ENCODE measurements at places on chromosomes 7 and 10. TPM values are rescaled to one million over a fixed set of nuclear protein-coding genes. Genes with fewer than 3 reads are reported as not detected.

The FAM25C gene
- total RNA-seq, result not detected

The SLC13A1 gene
- total RNA-seq, result not detected

The CAMK2B gene
- 3.2 TPM for total RNA-seq

The ZNRF2 gene
- total RNA-seq, result 31.7 TPM

DNA sequence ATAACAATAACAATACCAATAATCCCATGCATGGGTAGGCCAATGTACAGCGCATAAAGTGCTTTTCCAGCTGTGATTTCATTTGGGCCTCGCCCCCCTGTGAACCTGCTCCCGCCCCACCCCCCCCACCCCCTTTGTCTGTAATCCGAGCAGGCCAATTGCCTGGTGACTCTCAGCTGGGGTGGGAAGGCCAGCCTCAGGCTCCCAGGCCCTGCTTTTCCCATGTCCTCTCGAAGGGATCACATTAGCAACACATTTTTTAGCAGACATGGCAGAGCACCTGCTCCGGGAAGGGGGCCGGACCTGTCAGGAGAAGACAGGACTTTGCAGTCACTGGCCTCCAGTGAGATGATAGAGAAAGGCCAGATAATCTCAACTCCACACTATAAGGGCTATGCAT lies 439.3 kb downstream of the RPS24 start:
- DNase-seq, result no peak
- no peak overlapping the region for H3K27ac ChIP-seq
- no peaks in the 10 kb centered on the region for H3K27me3 ChIP-seq
- no peak overlapping the region for H3K4me3 ChIP-seq

DNA sequence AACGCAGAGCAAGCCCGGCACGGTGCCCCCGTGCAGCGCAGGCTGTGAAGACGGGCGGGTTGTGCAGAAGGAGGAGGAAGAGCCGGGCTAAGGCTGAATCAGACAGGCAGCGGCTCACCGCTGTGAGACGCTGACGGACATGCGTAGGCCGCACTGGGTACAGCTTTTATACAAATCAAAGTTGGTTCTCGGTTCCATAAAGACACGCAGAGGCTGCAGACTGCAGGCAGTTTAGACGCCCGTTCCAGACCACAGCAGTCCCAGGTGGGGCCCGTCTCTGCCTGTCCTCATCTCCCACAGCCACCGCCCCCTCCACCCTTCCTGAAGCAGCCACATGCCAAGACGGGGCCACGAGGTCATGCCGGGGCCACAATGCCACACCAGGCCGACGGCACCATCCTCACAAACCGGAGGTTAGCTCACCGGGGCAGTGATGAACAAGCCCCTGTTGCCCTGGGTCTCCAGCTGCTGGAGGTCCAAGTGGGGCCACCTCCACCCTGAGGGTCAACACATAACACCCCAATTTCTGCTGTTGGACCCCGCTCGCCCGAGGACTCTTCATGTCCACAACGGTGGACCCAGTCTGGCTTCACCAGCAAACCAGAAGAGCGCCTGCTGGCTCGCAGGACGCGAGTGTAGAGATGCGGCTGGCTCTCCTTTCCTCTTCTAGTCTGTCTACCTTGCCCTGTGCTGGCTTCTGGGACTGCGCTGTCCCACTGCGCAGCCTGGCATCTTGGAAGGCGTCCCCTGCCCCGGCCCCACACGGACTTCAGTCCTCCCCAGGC lies 227.2 kb downstream of the ELFN1 start:
- DNase-seq, result no peak
- H3K27ac ChIP-seq, result no peak overlapping the region
- H3K4me3 ChIP-seq, result no peak overlapping the region
- H3K4me1 ChIP-seq, result no peaks in the 10 kb centered on the region
- no peaks in the 10 kb centered on the region for H3K27me3 ChIP-seq

GRCh38 chr10:75764974-75765788 lies 333.8 kb downstream of the LRMDA start:
- DNase-seq, result no peak
- H3K4me1 ChIP-seq, result no peaks in the 10 kb centered on the region
- H3K27ac ChIP-seq, result no peak overlapping the region

GRCh38 chr7:87179180-87179579 lies 26.9 kb downstream of the DMTF1 start:
- H3K4me1 ChIP-seq, result no peaks in the 10 kb centered on the region
- no peak overlapping the region for H3K27ac ChIP-seq
- H3K27me3 ChIP-seq, result no peaks in the 10 kb centered on the region
- H3K4me3 ChIP-seq, result no peak overlapping the region
- no peak for DNase-seq
- peaks cover 39% of the 10 kb centered on the region for H3K36me3 ChIP-seq

- H3K27ac ChIP-seq, result no peak overlapping the region
- no peaks in the 10 kb centered on the region for H3K27me3 ChIP-seq
- no peaks in the 10 kb centered on the region for H3K36me3 ChIP-seq
- H3K4me1 ChIP-seq, result peaks cover 9% of the 10 kb centered on the region
- no peak for DNase-seq
- H3K4me3 ChIP-seq, result no peak overlapping the region
Observed at GRCh38 chr7:340200-340937, 50.4 kb downstream of the FOXL3 start.

DNA sequence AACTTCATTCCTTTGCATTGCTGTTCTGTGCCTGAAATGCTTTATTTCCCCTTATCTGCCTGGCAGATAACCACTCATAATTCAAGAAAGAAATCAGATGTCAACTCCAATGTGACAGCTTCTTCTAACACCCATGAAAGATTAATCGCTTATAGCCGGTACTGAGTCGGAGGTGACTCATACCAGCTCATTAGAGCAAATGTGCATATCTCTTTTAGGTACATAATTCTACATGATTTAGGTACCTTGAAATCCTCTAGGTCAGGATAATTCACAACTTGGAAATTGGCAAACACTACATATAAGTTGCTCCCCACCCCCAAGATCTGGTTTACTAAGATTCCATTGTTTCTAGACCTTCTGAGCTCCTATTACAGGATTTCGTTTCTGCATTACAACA lies 554.4 kb upstream of the SORCS1 start:
- no peaks in the 10 kb centered on the region for H3K27me3 ChIP-seq
- H3K4me3 ChIP-seq, result no peak overlapping the region

DNA sequence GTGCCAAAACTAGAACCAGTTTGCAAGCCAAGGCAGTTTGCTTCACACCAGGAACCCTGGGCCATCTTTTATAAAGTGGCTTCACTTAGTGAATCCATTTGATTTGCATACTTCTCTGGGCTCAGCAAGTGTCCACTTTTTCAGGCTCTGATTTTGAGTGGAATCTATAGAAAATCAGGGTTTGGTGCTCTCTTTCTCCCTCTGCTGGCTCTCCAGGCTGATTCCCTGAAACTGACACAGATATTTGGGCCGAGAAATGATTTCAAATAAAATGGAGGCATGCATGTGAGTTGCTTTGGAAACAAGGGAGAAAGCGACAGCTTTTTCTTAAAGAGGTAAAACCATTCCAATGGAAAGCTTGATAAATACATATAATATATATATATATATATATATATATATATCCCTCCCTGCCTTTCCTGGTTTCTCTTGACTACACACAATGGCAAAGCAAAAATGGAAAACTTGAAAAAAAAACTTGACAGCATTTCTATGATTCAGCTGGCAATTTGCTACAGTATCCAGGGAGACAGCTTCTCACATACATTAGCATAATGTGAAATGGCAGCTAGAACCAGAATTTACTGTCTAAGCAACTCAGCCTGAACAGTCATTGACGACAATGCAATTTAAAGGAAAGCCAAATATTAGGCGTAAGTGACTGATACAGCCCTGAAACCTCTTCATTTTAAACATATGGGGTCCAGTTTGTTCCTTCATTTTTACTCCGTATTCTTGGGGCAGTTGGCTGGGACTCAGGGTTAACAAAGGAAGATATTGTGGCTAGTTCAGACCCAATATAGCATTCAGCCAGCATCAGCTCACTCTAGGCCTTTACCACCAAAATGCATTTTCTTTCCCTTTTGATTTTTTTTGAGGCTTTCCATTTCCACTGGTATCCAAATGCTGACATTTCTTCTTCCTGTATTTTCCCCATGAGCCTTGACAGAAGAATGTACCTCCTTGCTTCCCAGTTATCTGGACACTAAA lies 188.5 kb downstream of the TMEM178B start:
- DNase-seq, result no peak
- no peaks in the 10 kb centered on the region for H3K36me3 ChIP-seq
- H3K27me3 ChIP-seq, result no peaks in the 10 kb centered on the region
- H3K4me1 ChIP-seq, result no peaks in the 10 kb centered on the region
- H3K27ac ChIP-seq, result no peak overlapping the region
- no peak overlapping the region for H3K4me3 ChIP-seq

GRCh38 chr10:6154566-6154965 lies 48.2 kb upstream of the PFKFB3 start:
- H3K36me3 ChIP-seq, result no peaks in the 10 kb centered on the region
- no peak overlapping the region for H3K4me3 ChIP-seq
- no peak for DNase-seq
- H3K27me3 ChIP-seq, result no peaks in the 10 kb centered on the region

GRCh38 chr7:139931190-139931934 lies 102.3 kb downstream of the TBXAS1 start:
- DNase-seq, result no peak
- H3K27me3 ChIP-seq, result no peaks in the 10 kb centered on the region
- H3K27ac ChIP-seq, result no peak overlapping the region
- H3K4me3 ChIP-seq, result no peak overlapping the region
- no peaks in the 10 kb centered on the region for H3K4me1 ChIP-seq
- H3K36me3 ChIP-seq, result no peaks in the 10 kb centered on the region

DNA sequence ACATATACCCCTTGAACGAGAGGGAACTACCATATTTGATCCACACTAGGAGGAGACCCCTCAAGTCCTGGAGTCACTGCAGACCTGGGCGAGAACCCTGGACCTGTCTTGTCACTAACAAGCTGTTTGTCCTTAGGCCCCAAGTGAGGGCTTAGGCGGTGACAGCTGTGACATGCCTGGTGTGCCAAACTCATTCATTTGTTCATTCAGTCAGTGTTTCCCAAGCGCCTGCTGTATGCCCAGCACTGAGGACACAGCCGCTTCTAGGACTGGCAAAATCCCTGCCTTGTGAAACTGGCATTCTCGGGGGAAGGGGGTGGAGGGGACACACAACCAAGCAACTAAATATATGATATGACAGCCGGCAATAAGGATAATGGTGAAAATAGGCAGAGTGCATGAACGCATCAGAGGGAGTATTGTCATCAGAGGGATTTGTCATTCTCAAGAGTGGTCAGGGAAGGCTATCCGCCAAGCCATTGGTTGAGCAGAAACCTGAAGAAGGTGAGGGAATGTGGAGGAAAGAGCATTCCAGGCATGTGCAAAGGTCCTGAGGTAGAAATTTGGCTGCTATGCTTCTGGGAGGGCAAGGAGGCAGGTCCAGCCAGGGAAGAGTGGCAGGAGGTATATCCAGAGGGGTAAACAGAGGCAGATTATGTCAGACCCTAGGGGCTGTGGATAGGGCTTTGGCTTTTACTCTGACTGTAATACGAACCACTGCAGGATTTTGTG lies 11.0 kb downstream of the SH2B2 start:
- H3K27ac ChIP-seq, result no peak overlapping the region
- H3K4me3 ChIP-seq, result no peak overlapping the region
- H3K4me1 ChIP-seq, result no peaks in the 10 kb centered on the region

- no peak overlapping the region for H3K4me3 ChIP-seq
- H3K27ac ChIP-seq, result no peak overlapping the region
- no peak for DNase-seq
- H3K4me1 ChIP-seq, result no peaks in the 10 kb centered on the region
- no peaks in the 10 kb centered on the region for H3K27me3 ChIP-seq
Observed at GRCh38 chr10:727162-727790, 37.8 kb upstream of the DIP2C start.

DNA sequence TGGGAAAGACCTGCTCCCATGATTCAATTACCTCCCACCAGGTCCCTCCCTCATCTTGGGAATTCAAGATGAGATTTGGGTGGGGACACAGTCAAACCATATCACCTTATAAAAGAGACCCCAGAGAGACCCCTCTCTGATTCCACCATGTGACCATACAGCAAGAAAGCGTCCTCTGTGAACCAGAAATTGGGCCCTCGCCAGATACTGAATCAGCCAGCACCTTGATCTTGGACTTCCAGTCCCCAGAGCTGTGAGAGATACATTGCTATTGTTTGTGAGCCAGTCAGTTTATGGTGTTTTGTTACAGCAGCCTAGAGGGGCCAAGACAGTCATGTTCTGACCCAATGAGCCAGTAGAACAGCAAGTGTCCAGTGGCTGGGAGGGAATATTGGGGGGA lies 232.6 kb downstream of the PAXIP1 start:
- no peak overlapping the region for H3K4me3 ChIP-seq
- DNase-seq, result no peak
- no peaks in the 10 kb centered on the region for H3K27me3 ChIP-seq
- no peaks in the 10 kb centered on the region for H3K4me1 ChIP-seq

DNA sequence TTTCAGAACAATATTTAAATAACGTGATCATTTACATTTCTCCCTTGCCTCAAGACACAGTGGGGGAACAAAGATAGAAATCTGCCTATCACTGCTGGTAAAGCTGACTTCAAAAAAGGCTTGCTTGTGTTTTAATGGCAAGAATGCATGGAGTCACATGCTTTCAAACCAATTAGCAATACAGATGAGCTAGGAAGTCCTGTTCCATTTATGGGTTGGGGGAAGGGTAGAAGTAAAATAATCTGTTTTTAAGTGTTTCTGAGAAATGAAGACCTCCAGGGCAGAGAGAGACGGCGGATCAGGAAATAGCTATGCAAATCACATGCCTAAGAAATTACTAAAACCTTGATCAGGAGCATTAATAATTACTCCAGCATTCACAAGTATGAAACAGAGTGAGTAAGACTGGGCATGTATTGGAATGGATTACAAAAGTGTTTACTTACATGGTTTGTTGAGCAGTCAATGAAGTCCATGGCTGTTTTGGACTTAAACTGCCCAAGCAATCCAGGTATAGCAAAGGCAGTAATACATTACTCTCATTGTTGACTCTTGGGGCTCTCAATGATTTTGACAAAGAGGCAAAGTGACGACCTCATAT lies 142.0 kb downstream of the ARID5B start:
- no peaks in the 10 kb centered on the region for H3K36me3 ChIP-seq
- no peak overlapping the region for H3K4me3 ChIP-seq
- H3K4me1 ChIP-seq, result peaks cover 13% of the 10 kb centered on the region
- H3K27ac ChIP-seq, result peak overlapping the region; percentile 97

DNA sequence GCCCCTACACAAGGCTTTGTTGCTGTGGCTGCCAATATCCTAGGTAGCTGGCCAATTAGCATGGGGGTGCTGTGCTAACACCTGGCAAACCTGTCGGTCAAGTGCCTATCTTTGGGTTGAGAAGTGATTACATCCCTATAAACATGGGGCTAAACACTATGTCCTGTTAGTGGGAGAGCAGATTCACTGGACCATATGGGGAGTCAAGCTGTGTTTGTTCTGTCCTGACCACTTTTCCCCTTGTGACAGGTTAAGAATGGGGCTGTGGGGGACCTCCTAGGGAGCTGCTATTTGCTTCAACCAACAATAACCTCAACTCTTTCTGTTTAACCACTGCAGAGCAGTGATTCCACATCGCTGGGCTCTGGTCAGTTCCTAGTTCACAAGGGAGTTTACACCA lies 151.5 kb upstream of the AOAH start:
- no peak overlapping the region for H3K27ac ChIP-seq
- H3K4me3 ChIP-seq, result no peak overlapping the region
- no peaks in the 10 kb centered on the region for H3K4me1 ChIP-seq
- H3K36me3 ChIP-seq, result no peaks in the 10 kb centered on the region

- peaks cover 35% of the 10 kb centered on the region for H3K27me3 ChIP-seq
- H3K36me3 ChIP-seq, result no peaks in the 10 kb centered on the region
- no peaks in the 10 kb centered on the region for H3K4me1 ChIP-seq
- H3K4me3 ChIP-seq, result no peak within 1 kb of the TSS
Observed at GRCh38 chr10:49395741-49396665, at the start of gene DRGX. Gene DRGX, minus strand, starts transcription at chr10:49396089. Its CDS starts 649 bp downstream, at chr10:49395440.

Data from ascending aorta (tissue), 2 donors.